NCI-H1092 (cell line): ENCODE measurements at places on chromosomes 11 and 22.

DNA sequence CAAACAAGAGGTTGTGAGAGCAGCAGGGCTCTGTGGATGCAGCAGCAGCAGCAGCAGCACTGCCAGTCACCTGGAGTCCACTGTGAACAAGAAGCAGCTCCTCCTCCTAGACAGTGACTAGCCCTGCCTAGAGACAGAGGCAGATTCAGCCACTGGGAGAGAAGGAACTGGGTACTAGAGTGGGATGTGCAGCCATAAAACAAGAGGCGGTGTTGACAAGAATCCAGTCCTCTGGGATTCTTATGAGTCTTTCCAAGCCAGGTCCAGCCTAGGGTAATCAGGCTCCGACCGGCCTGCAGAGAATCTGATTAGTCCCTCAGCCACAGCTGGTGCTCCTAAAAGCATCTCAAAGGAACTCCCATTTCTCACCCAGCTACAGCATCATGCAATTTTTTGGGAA, 83.9 kb upstream of the USP47 start:
- no peak for DNase-seq

DNA sequence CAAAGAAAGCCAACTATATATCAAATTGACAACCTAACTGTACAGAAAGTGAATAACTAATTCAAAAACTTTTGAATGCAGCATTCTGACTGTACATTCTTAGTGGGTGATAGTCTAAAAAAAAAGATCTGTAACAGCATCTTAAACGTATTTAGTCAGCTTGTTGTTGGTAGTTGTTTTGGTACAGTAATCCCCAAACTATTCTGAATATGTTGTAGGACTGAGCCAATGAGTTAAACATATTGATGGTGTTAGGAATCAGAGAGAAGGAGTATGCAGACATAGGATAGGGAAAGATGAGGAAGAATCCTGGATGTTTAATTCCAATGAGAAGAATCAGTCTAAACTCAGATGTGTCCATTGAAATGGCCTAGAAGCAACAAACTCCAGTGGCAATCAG, 41.9 kb upstream of the KIRREL3 start:
- no peak for DNase-seq

GRCh38 chr22:33321466-33321865, 263.3 kb upstream of the SYN3 start:
- DNase-seq: no peak

GRCh38 chr22:31947296-31947695, 3.0 kb downstream of the YWHAH start:
- no peak for DNase-seq

- DNase-seq: no peak
Measured at GRCh38 chr22:24827296-24827695, 21.3 kb downstream of the SGSM1 start.

DNA sequence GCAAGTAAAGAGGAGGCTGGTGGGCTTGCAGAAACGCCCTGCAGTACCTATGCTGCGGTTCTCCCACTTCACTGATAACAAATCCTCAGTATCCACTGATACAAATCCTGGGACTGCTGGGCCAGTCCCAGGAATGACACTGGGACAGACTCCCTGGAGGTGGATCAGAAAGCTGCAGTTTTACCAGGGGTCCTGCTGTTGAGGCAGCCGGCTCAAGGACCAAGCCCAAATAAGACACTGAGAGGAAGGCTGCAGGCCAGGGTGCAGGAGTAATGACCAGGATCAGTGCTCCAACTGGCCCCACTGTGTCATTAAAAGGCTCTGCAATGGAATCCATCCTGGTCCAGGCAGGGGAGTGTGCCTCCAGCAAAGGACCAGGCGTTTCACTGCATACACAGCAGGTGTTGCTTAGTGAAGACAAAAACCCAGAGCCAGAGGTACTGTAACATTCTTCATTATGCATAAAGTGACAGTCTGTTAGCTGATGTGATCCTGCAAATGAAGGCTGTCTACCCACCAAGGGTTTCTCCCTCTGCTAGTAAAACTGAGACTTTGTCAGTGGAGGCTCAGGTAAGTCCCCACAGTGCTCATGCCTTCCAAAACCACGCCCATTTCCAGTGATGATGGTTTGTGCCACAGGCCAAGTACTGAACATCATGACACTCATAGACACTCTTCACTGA, 1.4 kb upstream of the C22orf39 start:
- DNase-seq: no peak

- no peak for DNase-seq
Measured at GRCh38 chr11:22169833-22170232, 23.1 kb upstream of the ANO5 start.

GRCh38 chr22:32328306-32329201, 29.1 kb upstream of the RFPL3 start:
- no peak for DNase-seq
